ENCODE measurements at places on chromosomes 5 and 9.
A peak's percentile ranks its signal among the peaks of the same experiment; 100 is the strongest.

- no peak for DNase-seq
Observed at GRCh38 chr5:171989946-171990712, 16.3 kb downstream of the FBXW11 start.

GRCh38 chr5:136639616-136640015 lies 274.3 kb upstream of the TRPC7 start:
- no peak for DNase-seq

GRCh38 chr9:100324594-100325200 lies 28.0 kb downstream of the TEX10 start:
- DNase-seq = no peak

DNA sequence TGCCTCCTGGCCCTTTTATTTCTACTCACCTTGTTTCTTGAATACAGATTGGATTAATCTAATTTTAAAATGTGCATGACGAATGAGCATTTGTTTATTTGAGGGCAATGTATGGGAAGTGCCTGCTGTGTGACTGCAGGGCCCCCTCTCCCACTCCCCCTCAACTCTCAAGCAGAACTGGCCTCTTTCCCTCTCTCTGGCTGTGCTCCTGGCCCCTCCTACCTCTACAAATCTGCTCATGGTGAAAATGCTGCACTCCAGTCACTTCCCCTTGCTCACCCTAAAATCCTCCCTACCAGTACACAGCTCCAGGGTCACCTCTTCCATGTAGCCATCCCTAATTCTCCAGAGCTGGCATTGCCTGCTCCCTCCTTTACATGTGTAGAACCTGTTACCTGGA lies 17.2 kb upstream of the NDST1 start:
- DNase-seq = no peak

- peak; percentile 37 for DNase-seq
Observed at GRCh38 chr5:57221049-57221568, 47.2 kb downstream of the GPBP1 start.

GRCh38 chr5:6676702-6677101 lies 36.5 kb upstream of the TENT4A start:
- no peak for DNase-seq

- no peak for DNase-seq
Observed at GRCh38 chr5:127441799-127442484, 75.5 kb upstream of the PRRC1 start.

GRCh38 chr9:14356351-14357265 lies 42.7 kb upstream of the NFIB start:
- no peak for DNase-seq

- no peak for DNase-seq
Observed at GRCh38 chr5:136853971-136854370, 488.6 kb upstream of the TRPC7 start.

GRCh38 chr9:72383978-72384709 lies 19.1 kb upstream of the ZFAND5 start:
- DNase-seq = no peak

DNA sequence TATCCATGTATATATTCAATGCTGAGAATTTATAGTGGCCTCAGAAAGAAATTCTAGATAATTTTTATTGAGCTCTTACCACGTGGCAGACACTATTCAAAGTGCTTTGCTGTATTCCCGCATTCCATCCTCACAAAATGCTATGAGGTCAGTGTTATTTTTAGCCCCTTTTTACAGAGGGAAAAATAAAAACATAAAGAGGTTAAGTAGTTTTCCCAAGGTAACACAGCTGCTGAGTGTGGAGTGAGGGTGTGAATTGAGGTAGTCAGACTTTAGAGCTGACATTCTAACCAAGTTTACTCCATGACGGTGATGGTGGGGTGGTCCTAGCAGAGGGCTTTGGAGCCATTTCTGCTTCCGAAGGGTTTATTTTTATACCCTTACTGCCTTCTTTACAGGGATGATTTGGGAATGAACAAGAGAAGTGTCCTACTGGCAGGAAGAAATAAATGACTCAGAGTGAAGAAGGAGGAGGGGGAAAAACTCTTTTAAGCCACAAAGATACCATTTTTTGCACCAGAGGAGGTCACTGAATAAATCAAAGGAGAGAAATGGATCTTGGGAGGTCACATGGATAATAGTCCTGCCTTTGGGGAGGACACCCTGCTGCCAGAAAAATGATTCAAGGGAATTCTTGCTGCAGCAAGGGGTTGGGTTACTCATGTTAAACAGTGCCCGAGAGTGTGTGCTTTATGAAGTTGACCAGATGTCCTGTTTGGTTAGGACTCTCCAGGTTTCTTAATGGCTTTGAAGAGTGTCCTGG lies 76.1 kb downstream of the HMHB1 start:
- DNase-seq = no peak

- no peak for DNase-seq
Observed at GRCh38 chr9:83066771-83067170, 3.8 kb upstream of the RASEF start.

DNA sequence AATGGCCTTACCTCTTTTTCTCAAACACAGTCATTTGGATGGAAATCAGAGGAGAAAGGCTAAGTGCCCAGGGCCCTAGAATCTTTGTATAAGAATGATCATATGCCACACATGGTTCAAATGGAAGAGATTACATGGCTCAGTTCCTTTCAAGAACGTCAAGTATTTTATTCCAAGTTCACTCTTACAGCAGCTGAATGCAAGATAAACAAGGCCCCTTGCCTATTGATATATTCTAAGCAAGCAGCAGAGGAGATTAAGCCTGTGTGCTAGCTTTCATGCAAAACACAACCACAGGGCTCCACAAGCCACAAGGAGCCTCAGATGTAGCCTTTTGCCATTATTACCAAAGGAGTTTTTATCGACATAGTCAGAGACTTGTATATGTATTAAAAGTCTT lies 55.3 kb upstream of the SLCO6A1 start:
- DNase-seq = no peak

GRCh38 chr9:135468854-135469521 lies 10.6 kb upstream of the PPP1R26 start:
- DNase-seq = no peak

- no peak for DNase-seq
Observed at GRCh38 chr5:105619725-105620124, 2051.0 kb downstream of the EFNA5 start.

DNA sequence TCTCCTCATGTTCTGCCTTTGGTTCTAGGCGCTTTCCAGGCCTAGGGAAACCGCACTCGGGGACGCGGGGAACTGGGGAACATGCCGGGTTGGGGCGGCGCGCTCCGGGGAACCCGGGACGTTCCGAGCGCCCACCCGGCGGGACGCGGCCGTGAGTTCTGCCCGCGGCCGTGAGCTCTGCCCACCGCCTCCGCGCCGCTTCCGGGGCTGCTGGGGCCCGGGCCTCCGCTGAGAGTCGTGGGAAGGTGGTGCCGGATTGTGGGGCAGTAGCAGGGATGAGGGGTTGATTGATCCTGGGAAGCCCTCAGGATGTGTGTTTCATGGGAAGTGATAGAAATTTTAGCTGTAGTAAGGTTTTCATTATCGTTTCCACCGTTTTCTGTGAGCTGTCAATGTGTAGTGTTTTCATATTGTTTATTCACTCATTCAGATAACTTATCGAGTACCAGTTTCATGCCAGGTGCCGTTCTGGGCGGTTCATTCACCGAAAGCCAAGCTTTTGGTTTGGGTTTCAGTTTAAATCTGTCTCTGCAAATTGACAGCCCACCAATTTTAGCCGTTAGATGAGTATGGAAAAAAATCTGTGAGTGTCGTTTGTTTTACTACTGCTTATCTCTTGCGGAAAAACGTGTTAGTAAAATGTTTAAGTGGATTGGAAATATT lies 657 bp downstream of the MTRR start:
- no peak for DNase-seq

DNA sequence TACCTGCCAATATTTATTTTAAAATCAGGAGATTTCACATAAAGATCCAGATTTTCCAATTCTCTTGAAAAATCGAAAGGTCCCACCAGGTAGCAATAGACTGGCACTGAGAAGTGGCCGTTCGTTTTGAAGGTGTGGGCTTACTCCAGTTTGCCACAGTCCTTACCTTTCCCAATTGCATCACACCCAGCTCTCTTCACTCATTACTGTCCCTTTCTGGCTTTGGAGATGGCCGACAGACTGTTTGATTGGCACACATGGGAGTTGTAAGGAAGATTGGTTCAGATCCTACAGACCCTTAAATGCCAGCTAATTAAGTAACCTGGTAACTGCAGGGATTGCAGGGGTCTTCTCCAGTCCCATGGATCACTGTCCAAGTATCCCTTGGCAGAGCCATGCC lies 68.7 kb upstream of the LARP1 start:
- no peak for DNase-seq

GRCh38 chr5:143870871-143871632 lies 59.1 kb downstream of the HMHB1 start:
- DNase-seq = no peak

- no peak for DNase-seq
Observed at GRCh38 chr9:137538058-137538457, 12.1 kb downstream of the PNPLA7 start.

DNA sequence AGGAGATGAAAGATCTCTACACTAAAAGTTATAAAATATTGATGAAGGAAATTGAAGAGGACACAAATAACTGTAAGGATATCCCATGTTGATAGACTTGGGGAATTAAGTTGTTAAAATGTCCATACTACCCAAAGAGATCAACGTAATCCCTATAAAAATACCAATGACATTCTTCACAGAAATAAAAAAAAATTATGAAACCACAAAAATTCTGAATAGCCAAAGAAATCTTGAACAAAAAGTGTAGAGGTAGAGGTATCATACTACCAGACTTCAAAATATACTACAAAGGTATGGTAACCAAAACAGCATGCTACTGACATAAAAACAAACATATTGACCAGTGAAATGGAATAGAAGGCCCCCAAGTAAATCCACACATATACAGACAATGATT lies 71.5 kb upstream of the ELL2 start:
- no peak for DNase-seq

DNA sequence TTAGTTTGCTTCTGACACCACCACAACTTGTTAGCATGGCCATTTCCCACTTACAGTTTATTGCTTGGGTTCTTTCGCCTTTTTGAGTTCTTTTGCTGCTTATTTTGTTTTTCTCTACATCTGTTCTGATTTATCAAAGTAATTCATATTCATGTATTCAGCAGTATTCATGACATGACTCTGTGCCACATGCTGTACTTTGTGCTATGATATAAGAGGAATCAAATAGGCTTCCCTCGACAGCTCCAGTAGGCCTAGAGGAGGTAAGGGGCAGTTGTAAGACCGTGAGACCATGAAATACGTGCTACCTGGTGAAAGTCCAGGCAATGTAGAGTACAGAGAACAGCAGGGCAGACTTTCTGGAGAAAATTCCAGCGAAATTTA lies 110.7 kb upstream of the SAP30L start:
- no peak for DNase-seq

- DNase-seq = no peak
Observed at GRCh38 chr9:70106571-70106970, 62.9 kb downstream of the MAMDC2 start.

- no peak for DNase-seq
Observed at GRCh38 chr5:96374653-96375052, 58.4 kb downstream of the PCSK1 start.

GRCh38 chr5:171426266-171426665 lies 6.8 kb downstream of the FGF18 start:
- no peak for DNase-seq

DNA sequence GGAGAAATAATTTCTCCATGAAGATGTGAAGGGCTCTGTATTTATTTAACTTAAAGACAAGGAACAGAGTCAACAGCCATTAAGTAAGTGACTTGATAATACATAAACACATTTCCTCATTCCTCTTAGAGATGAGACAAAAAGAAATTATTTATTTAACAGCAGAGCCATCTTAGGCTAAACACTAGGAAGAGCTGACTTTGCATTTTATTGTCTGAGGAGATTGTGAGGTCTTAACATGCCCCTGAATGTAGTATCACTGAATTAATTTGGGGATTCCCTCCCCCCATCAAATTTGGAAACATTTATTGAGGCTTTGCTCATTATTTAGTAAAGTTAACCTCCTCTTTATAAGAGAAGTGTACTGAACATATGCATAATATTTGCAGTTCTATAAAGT lies 35.2 kb downstream of the TAS2R1 start:
- DNase-seq = no peak

DNA sequence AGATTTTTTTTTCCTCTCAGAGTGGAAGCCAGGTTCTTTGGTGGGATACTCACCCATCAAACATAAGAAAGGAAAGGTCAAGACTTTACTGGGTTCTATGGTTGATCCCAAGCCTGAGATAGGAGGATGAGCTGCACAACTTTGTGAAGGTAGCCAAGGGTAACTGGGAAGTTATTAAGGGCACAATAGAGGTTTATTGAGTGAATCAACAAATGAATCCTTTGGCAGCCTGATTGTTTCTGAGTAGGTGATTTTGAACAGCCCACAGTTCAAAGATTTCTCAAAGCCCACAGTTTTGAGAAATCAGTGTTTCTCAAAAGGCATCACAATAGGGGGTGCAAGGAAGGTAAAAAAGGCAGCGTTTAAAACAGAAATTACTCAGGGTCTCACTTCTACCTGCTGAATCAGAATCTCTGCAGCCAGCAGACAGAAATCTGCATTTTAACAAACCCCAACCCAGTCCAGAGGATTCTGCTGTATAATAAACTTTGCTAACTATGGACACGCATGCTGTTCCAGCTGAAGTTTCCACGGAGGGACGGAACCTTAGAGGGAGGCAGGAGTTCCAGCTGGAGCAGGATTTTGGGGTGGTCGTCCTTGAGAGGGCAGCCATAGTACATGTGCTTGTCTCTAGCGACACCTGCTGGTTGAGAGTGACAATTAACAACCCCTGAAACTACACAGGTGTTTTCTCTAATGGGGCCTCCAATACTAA lies 32.7 kb upstream of the FSD1L start:
- DNase-seq = peak; percentile 51

DNA sequence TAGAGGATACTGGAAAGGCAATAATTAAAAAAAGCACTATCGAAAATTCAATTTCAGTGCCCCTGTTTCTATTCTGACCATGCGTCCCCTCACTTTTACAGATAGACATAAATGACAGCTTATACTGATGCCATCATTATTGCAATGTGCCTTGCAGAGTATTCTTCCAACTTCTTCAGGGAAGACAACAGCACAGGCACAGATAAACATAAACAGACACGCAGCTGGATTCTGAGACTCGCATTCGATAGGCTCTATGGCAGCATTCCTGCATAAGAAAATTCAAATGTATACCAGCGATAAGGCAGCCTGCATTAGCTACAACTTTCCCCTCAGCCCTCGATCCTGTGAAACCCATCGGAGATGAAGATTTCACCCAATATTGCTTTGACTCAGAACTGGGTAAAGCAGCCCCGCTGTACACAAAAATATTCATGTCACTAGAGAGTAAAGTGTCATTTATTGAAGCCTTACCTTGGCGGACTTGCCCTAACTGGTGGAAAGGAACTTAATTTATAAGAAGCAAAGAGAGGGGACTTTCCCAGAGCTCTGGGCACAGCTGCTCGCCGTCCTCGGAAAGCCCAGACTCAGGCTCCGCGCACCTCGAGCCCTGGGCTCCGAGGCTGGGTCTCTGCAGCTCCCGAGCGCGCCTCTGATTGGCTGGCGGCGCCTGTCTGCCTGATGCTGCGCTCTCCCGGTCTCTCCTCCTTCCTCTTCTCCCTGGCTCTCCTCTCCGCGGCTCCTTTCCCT lies at the start of gene CDH18:
TSS of gene CDH18 (minus strand) at position 589 of the 750 bp plus-strand sequence. CDS start 149,214 bp downstream, outside the sequence.
- no peak for DNase-seq

- DNase-seq = no peak
Observed at GRCh38 chr9:91040371-91041215, 239.0 kb downstream of the SYK start.
